IMR-90 (cell line): ENCODE measurements at places on chromosomes 5 and 9. TPM values are rescaled to one million over a fixed set of nuclear protein-coding genes. Genes with fewer than 3 reads are reported as not detected.

Gene PRSS3
- total RNA-seq: 16.4 and 26.9 TPM in 2 replicates

Gene SLC25A48
- total RNA-seq: not detected in 2 replicates

DNA sequence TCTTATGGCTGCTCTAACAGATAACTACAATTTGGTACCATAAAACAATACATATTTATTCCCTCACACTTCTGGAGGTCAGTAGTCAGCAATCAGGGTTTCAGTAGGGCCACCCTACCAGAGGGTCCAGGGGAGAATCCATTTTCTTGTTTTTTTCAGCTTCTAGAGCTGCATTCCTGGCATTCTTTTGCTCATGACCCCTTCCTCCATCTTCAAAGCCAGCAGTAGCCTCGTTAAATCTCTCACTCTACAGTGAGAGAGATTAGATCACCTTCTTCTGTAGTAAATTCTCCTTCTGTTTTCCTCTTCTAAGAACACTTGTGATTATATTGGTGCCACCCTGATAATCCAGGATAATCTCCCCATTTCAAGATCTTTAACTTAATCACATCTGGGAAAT lies 187.4 kb downstream of the RFK start:
- DNase-seq: no peak

- no peak for DNase-seq
These were observed 45.9 kb upstream of the JAK2 start for GRCh38 chr9:4939118-4939561.

DNA sequence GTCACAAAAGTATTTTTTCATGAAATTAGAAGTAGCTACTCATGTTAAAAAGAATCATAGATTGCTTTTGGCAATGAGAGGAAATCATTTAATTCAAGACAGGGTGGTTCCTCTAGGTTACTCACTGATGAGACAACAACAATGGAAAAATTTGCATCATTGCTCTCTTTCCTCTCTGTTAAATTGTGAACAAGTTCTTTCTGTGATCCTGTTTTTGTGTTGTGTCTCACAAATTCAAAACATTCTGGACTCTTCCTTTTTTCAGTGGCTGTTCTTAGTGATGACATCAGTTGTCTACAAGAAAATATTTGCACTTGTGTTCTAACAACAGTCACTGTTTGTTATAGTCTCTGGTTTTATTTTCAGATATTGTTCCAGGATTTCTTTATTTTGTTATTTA lies 95.3 kb downstream of the XRCC4 start:
- no peak for DNase-seq

- DNase-seq: peak; percentile 31
These were observed 76.2 kb downstream of the INSYN2B start for GRCh38 chr5:169904059-169904458.

DNA sequence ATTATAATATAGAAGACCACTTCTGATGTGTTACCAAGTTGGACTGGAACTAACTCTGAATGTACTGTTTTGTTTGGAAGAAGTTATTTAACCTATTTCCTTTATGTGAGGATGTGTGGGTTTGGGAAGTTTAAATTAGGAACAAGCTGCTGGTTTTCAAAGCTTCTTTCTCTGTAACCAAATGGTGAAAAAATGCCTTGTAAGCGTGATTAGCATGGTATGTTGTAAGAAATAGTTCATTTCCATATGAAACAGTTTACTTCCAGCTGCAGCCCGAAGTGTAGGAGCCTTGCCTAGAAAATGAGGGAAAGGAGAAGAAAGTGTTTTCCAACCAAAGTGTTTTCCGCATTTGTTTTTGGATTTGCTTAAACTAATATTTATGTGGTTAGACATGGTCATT lies 36.0 kb downstream of the TTC1 start:
- no peak for DNase-seq

GRCh38 chr9:137611623-137612609 lies 6.4 kb downstream of the ARRDC1 start:
- peak; percentile 73 for DNase-seq

GRCh38 chr9:111994831-111995458 lies 98.3 kb downstream of the UGCG start:
- DNase-seq: no peak

DNA sequence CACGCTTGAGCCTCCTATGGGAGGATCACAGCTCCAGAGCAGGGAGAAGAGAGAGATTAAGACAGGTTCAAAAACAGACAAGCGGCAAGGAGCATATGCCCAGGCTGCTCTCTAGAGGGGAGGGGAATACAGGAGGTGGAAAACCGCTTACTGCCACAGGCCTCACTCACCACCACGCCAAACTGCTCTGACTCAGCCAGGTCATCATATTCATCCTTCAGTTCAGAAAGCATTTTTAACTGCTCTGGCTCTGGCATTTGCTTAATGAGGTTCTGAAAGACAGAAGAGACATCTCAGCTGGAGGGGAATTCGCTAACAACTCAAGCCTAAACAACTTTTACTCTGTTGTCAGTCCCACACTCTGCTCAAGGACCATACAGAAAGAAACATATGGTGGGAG lies 40.1 kb downstream of the PCDHGC5 start:
- DNase-seq: peak; percentile 88

DNA sequence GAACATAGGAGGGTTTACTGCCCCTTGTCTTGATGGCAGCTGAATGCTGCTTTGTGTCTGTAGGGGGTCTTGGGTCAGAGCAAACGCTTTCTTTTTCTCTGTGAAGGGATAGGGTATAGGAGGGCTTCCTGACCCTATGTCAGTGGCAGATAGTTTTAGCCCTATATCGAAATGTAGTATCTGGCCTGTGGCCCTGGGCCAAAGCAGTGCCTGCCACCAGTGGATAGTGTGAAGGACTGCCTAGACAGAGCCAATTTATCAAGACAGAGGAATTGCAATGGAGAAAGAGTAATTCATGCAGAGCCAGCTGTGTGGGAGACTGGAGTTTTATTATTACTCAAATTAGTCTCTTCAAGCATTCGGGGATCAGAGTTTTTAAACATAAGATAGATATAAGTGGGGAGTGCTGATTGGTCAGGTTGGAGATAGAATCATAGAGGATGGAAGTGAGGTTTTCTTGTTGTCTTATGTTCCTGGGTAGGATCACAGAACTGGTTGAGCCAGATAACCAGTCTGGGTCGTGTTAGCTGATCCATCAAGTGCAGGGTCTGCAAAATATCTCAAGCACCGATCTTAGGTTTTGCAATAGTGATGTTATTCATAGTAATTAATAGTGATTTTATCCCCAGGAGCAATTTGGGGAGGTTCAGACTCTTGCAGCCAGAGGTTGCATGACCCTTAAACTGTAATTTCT lies 178.5 kb downstream of the GDNF start:
- DNase-seq: no peak

Gene PGGT1B
- total RNA-seq: 17.2 and 19.2 TPM in 2 replicates

- DNase-seq: no peak
These were observed 5.1 kb downstream of the STARD4 start for GRCh38 chr5:111507276-111507675.

- no peak for DNase-seq
These were observed 30.8 kb upstream of the ENHO start for GRCh38 chr9:34553511-34554021.

DNA sequence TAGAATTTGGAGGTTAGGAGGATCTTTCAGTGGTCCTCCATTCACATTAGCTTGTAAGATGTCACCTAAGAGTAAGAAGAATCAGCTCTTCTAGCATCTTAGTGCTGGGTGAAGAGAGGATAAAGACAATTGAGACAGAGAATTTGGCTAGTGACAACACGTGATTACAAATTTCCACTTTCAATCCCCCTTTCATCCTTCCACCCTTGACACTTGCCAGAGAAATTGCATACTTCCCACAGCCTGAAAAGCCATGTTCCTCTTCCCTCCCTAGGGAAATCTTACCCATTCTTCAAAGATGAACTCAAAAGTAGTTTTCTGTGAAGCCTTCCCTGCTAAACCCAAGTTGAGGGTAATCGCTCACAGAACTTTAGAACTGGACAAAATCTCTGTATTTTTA lies 282.6 kb upstream of the PTGER4 start:
- no peak for DNase-seq

DNA sequence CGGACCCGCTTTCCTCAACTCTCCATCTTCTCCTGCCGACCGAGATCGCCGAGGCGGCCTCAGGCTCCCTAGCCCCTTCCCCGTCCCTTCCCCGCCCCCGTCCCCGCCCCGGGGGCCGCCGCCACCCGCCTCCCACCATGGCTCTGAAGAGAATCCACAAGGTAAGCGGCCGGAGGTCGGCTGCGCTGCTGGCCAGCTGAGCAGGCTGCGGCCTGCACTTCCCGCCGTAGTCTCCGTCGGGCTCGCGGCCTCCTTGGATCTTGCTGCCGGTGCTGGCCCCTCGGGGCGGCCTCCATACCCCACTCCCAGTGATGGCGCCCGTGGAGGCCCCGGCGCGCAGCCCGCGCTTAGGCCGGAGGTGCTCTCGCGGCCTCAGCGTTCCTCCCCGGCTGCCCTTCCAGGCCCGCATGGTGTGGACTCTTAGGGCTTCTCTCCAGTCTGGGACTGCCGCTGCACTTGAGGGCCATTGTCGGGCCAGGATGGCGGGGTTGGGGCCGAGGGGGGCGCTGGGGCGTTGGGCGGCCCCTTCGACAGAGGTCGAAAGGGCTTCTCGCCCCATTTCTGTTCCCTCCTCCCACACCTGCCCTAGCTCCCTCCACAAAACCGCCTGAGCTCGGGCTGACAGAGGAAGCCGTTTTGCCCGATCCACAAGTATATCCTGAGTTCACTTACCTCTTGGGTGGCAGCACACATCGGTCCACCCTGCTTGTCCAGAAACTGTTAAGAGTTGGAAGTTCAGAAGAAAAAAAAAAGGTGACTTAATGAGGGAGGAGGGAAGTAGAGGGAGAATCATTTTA lies 714 bp downstream of the UBE2D2 start:
- peak; percentile 34 for DNase-seq

Gene PKD2L2
- not detected in 2 replicates for total RNA-seq

GRCh38 chr5:144276034-144276822 lies 105.6 kb downstream of the KCTD16 start:
- DNase-seq: peak; percentile 6

DNA sequence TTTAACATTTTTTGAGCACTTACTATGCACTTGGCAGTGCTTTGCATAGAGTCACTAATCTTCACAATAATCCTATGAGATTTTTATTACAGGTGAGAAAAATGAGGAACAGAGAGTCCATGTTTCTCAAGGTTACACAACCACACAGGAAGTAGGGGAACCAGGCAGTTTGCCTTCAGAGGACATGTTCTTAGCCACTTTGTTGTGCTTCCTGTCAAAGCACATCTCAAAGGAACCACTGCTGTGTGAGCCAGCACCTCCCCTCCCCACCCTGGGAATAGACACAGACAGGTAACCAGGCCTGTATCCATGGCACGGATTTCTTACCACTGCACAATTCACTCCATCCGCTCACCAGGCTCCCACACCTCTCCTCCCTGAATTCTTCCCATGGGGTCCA lies 6.3 kb upstream of the DNAJB5 start:
- DNase-seq: no peak

Gene LCN9
- total RNA-seq: not detected in 2 replicates

DNA sequence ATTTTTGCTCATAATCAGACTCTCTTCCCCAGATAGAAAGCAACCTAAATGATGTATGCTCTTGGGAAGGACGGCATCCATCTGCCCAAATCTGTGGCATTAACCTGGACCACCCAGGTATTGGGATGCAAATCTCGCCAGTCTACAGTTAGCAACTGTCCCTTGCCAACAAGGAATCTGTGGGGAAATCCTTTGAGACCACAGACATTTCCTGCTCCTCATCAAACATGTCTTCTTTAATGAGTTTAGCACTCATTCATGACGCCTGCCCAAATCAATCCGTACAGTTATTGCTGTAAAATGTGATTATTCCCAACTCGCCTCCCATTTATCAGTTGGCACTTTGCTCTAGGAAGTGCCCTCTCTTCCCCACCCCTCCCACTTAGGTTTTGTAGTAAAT lies 7.8 kb downstream of the ROR2 start:
- no peak for DNase-seq

- no peak for DNase-seq
These were observed 77.0 kb upstream of the PITX1 start for GRCh38 chr5:135110785-135111596.

GRCh38 chr9:11352612-11353011 lies 739.8 kb upstream of the PTPRD start:
- DNase-seq: no peak

GRCh38 chr5:15092801-15093200 lies 221.2 kb upstream of the ANKH start:
- DNase-seq: no peak

DNA sequence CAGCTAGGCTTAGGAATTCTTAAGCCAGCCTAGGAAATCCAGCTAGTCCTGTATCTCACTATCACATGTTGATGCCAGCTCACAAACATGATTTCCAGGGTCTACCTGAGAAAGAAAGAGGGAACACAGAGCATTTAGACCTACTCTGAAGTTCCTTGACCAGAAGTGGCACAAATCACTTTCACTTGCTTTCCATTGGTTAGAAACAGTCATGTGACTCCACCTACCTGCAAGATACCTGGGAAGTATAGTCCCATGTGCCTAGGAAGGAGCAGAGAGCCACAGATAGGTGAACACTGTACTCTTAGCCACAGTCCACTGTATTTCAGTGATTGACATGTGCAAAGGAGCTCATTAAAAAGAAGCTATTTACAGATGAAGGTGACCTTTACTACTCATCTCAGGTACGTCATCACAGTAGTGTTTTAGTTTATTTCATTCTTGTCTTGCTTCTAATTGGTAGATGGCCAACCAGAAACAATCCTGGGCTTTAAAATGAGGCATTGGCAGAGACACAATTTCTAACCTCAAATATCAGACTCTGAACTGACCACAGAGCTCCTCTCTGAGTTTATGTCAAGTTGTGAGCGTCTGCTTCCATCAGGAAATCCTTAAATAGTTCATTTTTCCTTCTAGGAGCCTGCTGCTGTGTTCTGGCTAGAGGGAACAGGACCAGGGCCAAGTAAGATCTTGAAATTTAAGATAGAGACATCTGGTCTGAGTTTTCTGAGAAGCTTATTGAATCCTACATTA lies 340.7 kb downstream of the TLE4 start:
- DNase-seq: no peak

Gene OMD
- not detected in 2 replicates for total RNA-seq

Gene ADAMTS6
- 160 and 173 TPM in 2 replicates for total RNA-seq

GRCh38 chr9:131300444-131300843 lies 10.9 kb downstream of the PLPP7 start:
- DNase-seq: no peak

DNA sequence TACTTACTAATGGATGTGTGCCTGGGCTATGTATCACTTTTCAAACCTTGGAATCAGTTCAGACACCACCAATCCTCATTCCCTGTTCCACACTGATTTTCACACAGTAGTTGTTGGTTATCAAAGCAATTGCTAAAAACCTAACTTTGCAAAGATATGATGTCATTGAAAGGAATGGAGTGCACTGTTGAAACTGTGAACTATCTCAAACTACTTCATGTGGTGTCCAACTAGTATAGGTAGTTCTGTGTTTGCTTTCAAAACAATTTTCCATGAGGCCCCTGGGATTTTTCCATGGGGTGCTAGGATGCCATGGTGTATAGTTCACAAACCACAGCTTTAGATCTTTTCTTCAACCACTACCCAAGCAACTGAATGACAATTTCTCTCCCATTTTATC lies 17.8 kb downstream of the INIP start:
- DNase-seq: peak; percentile 30
